Smooth muscle cell of the umbilical artery (primary cell): ENCODE measurements at places on chromosomes 5 and 9. TPM values are rescaled to one million over a fixed set of nuclear protein-coding genes. Genes with fewer than 3 reads are reported as not detected.

RANBP3L gene
- 0.30 and 0.60 TPM in 2 replicates for total RNA-seq

FSD1L gene
- 6.8 and 8.7 TPM in 2 replicates for total RNA-seq

PCDHGB1 gene
- 3.3 TPM in 2 replicates for total RNA-seq

MIGA2 gene
- total RNA-seq, result 21.1 and 38.8 TPM in 2 replicates

INSL6 gene
- total RNA-seq, result not detected in 2 replicates

LMBRD2 gene
- total RNA-seq, result 27.9 and 40.1 TPM in 2 replicates

SLC36A2 gene
- total RNA-seq, result not detected in 2 replicates

PIP5K1B gene
- total RNA-seq, result under 0.01 and 0.14 TPM in 2 replicates

SHISAL2B gene
- not detected in 2 replicates for total RNA-seq

NIPAL4 gene
- total RNA-seq, result 0.14 TPM in 1 of 2 replicates, not detected in the other

SLCO6A1 gene
- not detected in 2 replicates for total RNA-seq

AK8 gene
- total RNA-seq, result under 0.01 and 0.14 TPM in 2 replicates

ACSL6 gene
- under 0.01 TPM in 1 of 2 replicates, not detected in the other for total RNA-seq

IFNB1 gene
- 0.30 TPM in 1 of 2 replicates, not detected in the other for total RNA-seq

AJM1 gene
- total RNA-seq, result 2.1 and 2.4 TPM in 2 replicates

SH2D3C gene
- 0.18 and 0.30 TPM in 2 replicates for total RNA-seq

C7 gene
- total RNA-seq, result not detected in 2 replicates

SLC36A3 gene
- total RNA-seq, result not detected in 2 replicates

ZNF484 gene
- total RNA-seq, result 15.4 and 19.6 TPM in 2 replicates

TRIM36 gene
- 1.4 and 1.5 TPM in 2 replicates for total RNA-seq

SLC6A19 gene
- total RNA-seq, result not detected in 2 replicates

PCDHGA5 gene
- 0.89 and 0.92 TPM in 2 replicates for total RNA-seq

SFXN1 gene
- total RNA-seq, result 142 and 234 TPM in 2 replicates

RETREG1 gene
- total RNA-seq, result 0.83 and 1.2 TPM in 2 replicates

SHOC1 gene
- total RNA-seq, result under 0.01 and 0.09 TPM in 2 replicates

HEMGN gene
- not detected in 2 replicates for total RNA-seq

KCTD16 gene
- 5.4 and 33.0 TPM in 2 replicates for total RNA-seq

MAN2A1 gene
- 124 and 134 TPM in 2 replicates for total RNA-seq

TRPM3 gene
- total RNA-seq, result under 0.01 and 0.37 TPM in 2 replicates

ARAP3 gene
- total RNA-seq, result 8.9 and 14.5 TPM in 2 replicates

PTGR1 gene
- total RNA-seq, result 46.6 and 60.8 TPM in 2 replicates

RNF183 gene
- not detected in 2 replicates for total RNA-seq

HRCT1 gene
- 0.30 and 0.51 TPM in 2 replicates for total RNA-seq

GGTA1 gene
- total RNA-seq, result not detected in 2 replicates

PCA3 gene
- total RNA-seq, result not detected in 2 replicates

C8G gene
- total RNA-seq, result 0.59 TPM in 1 of 2 replicates, not detected in the other

SOHLH1 gene
- total RNA-seq, result not detected in 2 replicates

TIMD4 gene
- total RNA-seq, result not detected in 2 replicates

ZNF608 gene
- total RNA-seq, result 1.5 and 2.7 TPM in 2 replicates

SLC34A1 gene
- not detected in 2 replicates for total RNA-seq

GPBP1 gene
- 64.1 and 65.7 TPM in 2 replicates for total RNA-seq

CDX1 gene
- not detected in 2 replicates for total RNA-seq

PLK2 gene
- 300 and 543 TPM in 2 replicates for total RNA-seq

CTSV gene
- 0.30 and 0.74 TPM in 2 replicates for total RNA-seq

FOXD1 gene
- total RNA-seq, result 10.7 and 39.3 TPM in 2 replicates

PTGER4 gene
- 1.5 and 2.7 TPM in 2 replicates for total RNA-seq

TNFSF8 gene
- total RNA-seq, result not detected in 2 replicates

TCF7 gene
- total RNA-seq, result under 0.01 and 0.09 TPM in 2 replicates

APBA1 gene
- 7.4 and 9.8 TPM in 2 replicates for total RNA-seq

FGFR4 gene
- total RNA-seq, result 0.59 and 2.6 TPM in 2 replicates

ADAMTS13 gene
- 1.8 and 2.8 TPM in 2 replicates for total RNA-seq
